ENCODE measurements at places on chromosomes 12 and 14.

DNA sequence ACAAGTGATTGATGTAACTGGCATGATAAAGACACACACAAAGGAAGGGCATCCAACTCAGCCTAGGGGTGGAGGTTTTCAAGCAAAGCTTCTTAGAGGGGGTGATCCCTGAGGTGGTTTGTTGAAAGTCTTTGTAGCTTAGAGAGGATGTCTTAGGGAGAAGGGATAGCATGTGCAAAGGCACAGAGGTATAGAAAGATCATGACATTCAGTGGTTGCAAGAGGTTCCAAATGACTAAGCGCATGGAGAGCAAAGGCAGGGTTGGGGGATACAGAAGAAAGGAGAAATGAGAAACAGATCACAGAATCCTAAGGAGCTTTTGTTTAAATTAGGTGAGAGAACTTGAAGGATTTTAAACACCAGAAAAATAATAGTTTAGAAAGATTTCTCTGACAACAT, 5.2 kb upstream of the CCT2 start:
- DNase-seq, result no peak

DNA sequence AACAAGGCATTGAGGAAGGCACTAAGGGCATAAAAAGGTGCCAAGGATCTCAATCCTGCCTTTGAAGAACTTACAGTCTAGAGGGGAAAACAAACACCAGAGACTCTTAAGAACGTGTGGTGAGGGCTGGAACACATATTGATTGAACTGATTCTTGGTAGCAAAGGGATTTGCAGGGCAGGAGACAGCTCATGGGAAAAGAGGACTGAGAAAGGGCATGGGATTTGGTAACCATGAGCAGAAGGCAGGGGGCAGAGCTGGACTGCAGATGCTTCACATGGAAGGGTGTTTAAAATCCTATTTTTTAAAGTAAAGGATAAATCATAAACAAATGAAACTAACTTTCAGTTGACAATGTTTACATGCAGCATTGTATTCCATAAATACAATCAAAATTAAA, 203.1 kb downstream of the ITPR2 start:
- no peak for DNase-seq

- no peak for DNase-seq
Observed at GRCh38 chr12:6029401-6029800, 84.3 kb upstream of the ANO2 start.

- DNase-seq, result no peak
Observed at GRCh38 chr14:69615496-69616407, 4.4 kb downstream of the SUSD6 start.

DNA sequence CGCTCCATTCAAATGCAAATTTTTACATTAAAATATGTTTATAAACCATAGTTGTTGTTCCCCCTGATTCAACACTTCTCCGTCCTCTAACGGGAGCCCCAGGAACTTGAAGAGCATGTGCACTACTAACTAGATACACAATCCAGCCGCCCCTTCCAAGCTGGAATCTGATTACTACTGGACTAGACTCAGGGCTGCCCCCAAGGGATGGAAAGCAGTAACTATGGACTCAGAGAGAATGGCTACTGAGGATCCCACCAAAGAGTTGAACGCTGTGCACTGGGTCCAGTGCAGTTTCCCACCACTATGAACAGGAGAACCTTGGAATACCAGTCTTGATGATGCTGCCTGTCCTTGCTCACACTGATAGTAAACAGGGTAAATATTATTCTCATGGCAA, 48.6 kb upstream of the PCNX1 start:
- no peak for DNase-seq

GRCh38 chr12:84691266-84691665, 221.3 kb downstream of the SLC6A15 start:
- no peak for DNase-seq

GRCh38 chr12:125064492-125064891, 743 bp upstream of the AACS start:
- DNase-seq, result no peak

- DNase-seq, result peak; percentile 13
Observed at GRCh38 chr14:50225974-50226297, 5.4 kb downstream of the SOS2 start.

DNA sequence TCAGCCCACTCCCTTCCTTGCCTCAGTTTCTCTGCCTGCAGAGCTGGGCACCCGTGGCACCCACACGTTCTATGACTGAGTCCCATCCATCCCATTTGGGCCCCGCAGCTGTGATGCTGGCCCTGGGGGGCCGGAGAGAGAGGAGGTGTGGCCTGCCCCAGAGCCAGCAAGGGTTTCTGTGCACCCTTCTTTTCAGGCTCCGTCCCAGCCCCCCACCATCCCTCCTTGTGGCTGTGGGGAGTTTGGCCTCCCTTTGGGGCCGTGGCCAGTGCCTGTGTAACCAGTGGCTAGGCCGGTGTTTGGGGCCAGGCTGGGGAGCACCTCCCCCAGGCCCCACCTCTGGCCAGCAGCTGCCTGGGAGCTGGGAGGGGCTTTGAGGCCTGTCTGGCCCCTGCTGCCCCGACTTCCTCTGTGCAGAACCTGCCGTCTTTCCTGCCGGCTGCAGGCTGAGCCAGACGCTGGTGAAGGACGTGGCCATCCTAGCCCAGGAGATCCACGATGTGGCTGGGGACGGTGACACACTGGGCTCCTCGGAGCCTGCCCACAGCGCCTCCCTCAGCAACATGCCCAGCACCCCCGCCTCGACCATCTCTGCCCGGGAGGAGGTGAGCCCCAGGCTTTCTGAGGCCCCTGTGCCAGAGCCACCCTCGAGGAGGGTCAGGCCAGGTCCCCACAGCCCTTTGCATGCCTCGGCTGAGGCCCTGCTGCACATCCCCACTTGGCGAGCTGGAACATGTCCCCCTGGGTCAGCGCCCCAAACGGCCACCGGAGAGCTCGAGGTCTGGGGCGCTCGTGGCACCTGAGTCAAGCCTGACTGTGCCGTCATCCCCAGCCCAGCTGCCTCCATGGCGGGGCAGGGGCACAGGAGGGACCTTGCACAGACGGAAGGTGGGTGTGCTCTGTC, 27.7 kb downstream of the CEP170B start:
- DNase-seq, result no peak

GRCh38 chr14:93073910-93074769, 41.6 kb downstream of the ITPK1 start:
- DNase-seq, result peak; percentile 58

DNA sequence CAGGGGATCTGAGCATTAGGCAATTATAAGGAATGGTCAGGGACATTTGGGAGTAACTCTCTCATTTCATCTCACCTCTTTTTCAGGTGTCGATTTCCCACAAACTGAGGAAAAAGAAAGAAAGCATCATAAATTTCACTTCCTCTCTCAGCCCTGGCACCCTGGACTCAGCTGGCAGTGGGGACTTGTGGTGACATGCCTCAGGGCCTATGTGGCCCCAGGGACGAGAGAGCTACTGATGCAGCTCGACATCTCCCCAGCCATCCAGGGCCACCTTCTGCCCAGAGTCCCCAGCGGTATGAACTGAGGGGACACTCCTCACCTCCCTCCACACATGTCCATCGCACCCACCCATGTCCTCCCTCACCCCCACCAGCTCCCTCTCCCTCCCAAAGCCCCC, 11.7 kb downstream of the TNFRSF1A start:
- no peak for DNase-seq

DNA sequence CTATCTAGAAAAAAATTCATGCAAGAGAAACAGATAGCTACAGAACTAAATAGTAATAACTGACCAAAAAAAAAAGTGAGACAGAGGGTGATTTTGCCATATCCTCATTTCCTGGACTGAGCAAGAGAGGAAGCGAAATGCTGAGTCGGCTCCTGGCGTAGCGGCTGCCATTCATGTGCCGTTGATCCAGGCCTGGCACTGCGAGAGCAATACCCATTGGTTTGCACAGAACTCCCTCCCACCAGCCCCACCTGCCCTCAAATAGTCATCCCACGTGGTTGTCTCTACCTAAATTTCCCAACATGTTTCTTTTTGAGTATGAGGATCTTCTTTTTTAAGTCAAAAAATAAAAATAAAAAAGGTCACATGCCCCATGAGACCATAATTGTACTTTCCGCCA, 9.4 kb upstream of the WNT5B start:
- DNase-seq, result no peak

GRCh38 chr14:68034896-68035295, 215.3 kb downstream of the RAD51B start:
- no peak for DNase-seq

DNA sequence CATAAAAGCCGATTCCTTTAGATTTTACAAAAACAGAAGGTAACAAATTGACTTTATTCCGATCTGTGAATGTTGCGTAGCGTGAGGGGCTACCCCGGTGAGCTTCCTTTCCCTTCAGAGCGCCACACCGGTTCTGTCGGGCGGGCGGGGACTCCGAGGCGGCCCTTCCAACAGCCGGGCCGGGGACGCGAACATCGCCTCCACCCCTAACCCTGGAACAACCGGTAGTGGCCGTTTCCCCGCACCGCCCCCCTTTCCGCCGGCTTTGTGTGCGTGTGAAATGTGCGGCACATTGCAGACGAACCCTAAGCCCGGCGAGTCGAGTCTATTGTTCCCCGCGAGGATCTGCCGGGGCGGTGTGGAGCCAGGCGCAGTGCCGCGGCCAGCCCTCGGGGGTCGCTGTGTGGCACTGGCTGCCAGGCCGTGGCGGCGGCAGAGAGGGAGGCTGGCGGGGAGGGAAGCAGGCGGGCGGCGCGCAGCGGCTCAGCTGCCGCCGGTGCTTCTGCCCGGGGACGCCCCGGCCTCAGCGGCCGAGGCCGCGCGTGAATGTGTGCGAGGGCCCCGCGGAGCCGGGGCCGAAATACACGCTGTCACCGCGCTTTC, 775 bp upstream of the ARID2 start:
- peak; percentile 79 for DNase-seq

DNA sequence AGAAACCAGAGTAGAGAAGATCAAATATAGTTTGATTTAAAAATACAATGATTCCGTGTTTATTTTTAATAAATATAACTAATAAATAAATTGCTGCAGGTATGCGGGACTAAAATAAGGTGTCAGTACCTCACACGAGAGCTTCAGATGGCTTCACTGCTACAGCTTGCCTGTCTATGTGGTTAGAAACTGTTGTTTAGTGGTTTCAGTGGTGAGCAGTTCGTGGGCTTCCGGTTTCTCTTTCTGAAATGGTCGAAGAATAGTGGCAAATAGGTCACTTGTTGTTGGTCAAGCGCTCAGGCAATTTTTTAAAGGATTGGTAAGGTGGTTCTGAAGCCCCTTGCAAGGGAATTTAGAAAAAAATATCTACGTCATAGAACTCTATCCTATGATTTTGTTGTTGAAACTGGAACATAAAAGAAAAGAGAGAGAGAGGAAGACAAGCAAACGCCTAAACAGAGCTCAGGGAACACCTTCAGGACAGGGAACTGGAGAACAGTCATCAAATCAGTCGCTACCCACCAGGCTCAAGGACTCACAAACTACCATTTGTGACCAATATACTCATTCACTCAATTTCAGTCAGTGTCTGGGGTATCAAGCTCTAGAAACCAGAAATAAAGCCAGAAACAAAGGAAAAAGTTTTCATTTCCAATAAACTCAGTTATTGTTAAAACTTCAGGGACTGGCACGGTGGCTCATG, 31.3 kb downstream of the GABARAPL1 start:
- DNase-seq, result peak; percentile 28

DNA sequence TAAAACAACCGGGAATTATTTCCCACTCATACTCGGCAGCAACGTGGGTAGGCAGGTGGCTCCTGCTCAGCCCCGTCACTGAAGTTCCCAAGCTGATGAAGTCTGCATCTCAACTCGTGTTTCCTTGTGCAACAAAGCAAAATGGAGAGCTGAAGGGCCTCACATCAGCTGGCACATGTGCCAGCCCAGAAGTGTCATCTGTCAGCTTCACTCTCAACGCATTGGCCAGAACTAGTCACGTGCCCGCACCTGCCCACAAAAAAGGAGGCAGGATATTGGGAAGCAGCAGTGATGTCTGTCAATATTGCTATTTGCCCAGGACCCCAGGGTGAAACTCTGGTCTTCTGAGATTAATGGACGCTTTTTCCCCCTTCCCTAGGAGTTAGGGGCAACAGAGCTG, 344.0 kb downstream of the BCL11B start:
- no peak for DNase-seq

- no peak for DNase-seq
Observed at GRCh38 chr12:3587402-3588013, 96.5 kb downstream of the PRMT8 start.

DNA sequence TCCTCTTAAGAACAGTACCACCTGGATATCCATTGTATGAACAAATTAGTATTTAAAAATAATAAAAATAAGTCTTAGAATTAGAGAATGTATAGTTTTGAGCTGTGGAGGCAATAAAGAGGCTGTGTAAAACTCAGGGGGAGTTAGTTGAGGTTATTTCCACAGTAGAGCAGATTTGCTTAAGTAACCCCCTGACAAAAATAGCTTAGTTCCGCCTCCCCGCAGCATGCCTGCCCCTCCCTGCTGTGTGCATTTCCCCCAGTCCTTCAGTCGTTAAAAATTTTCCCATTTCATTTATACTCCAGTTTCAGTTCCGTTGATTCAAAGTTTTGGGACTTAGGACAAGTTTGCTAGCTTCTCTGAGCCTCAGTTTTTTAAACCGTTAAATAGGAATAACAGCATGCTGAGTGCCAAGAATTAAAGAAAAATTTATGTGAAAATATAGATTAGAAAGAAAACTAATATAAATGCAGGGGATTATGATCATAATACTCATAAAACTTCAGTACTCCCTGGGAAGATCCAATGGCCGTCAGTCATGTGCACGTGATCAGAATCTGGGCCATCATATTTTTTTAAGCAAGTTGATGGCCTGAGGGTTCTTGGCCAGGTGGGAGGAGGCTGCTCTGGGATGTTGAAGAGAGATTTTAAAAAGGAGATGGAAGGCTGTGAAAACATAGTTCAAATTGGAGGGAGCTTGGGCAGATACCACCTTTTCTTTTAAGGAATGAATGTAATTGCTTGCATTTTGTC, 14.5 kb upstream of the SLC38A2 start:
- DNase-seq, result no peak

- DNase-seq, result no peak
Observed at GRCh38 chr14:71354142-71354541, 446.9 kb downstream of the PCNX1 start.

DNA sequence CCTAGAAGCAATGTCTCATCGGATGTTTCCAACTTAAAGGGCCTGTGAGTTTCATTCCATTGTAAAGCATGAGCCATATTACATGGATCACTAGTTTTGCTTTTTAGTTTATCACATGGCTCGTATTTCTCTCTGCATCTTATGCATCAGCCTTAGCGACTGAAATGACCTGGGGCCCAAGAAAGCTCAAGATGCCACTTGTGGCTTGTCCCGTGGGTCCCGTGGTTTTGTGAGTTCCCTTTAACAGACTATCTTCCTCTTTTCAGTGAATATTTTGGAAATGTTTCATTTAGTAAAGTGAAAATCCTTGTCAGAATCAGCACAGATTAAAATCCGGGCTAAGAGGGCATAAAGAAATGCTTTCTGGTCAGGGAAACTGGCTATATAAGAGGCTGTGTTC, 86.2 kb upstream of the PPM1H start:
- DNase-seq, result no peak

DNA sequence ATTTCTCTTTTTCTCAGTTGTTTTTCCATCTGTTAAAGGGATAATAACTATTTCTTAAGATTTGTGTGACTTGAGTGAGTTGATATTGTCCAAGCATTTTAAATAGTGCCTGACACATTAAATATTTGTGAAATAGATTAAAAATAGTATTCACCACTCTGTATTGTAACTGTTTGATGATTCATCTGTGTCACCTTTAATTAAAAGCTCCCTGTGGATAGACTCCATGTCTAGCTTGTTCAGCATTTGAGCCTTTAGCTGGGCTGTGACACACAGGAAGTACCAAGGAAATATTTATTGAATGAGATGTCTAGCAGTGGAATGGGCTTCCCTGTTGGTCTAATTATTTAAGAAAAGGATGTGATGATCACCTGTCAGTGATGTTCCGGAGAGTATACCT, 1.8 kb upstream of the GLIPR1L2 start:
- DNase-seq, result no peak
